ENCODE measurements at places on chromosomes 16 and 17.

DNA sequence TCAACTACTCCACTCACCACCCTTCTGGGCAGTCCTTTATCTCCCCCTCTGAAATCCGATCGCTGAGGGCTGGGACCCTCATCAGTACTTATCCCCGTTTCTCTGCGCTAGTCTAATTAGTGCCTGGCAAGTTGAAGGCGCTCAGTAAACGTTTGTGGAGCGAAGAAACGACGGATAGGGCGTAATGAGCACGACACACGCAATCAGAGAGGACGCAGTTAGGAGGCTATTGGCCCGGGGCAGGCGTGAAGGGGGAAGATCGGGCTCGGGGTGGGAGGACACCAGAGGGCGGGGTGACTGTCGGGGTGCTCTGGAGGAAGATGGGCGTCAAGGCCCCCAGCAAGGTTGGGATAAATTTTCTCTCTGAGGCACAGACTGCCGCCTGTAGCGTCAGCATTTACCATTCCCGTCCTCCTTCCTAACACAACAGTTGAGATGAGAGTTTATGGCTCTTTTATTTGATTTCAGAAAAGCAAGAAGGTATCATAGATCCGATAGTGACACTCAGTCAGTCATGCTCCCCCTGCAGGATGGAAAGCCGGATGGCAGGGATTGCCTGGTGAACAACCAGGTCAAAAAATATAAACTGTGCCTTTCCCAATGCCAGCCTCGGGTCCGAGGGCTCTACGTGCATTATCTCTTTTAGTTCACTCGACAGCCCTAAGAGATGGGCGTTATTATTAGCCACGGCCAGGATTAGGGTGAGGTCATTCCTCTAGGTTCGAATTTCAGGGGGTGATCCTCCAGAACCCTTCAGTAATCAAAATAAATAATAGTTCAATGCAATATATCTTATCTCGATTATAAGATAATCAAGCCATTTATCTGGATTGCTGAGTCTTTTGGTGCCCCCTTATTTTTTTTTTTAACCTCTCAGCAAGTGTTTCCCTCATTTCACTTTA lies 9.5 kb upstream of the ARL4D start:
- DNase-seq = no peak

- DNase-seq = no peak
Measured at GRCh38 chr16:31129568-31130335, 5.8 kb downstream of the PRSS8 start.

DNA sequence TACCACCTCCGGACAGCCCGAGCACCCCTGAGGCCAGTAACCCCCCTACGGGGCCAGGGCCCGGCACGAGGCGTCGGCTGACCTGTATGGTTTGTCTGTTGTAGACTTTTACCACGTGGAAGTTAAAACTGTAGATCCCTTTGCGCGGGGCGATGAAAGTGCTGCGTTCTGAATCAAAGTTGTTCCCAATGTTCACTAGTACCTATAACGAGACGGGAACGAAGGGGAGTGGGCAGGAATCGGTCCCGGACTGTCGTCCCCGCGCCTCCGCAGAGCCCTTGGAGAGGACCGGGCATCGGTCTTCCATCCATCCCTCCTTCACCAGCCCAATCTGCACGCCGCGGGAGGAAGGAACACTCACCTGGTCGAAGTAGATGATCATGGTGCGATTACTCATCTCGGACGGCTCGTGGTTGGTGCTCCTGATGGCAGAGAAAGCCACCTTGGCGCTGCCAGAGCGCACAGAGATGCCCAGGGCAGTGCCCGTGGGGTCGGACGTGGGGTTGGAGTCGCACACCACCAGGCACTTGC lies 732 bp downstream of the CBLN1 start:
- no peak for DNase-seq

GRCh38 chr17:33745047-33745760 lies 452.1 kb upstream of the ASIC2 start:
- DNase-seq = no peak

DNA sequence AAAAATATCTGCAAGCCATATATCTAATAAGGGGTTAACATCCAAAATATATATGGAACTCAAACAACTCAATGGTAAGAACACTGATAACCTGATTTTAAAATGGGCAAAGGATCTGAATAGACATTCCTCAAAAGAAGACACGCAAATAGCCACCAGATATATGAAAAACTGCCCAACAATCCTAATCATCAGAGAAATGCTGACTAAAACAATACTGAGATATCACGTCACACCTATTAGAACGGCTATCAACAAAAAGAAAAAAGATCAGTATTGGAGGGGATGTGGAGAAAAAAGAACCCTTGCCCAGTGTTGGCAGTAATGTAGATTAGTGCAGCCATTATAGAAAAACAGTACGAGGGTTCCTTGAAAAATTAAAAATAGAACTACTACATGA lies 97.2 kb downstream of the CEP112 start:
- DNase-seq = no peak

- DNase-seq = no peak
Measured at GRCh38 chr17:29210879-29211278, 30.7 kb upstream of the MYO18A start.

GRCh38 chr16:84992717-84993075 lies 18.6 kb downstream of the ZDHHC7 start:
- DNase-seq = no peak

- no peak for DNase-seq
Measured at GRCh38 chr17:18981642-18982424, 22.7 kb downstream of the FAM83G start.

DNA sequence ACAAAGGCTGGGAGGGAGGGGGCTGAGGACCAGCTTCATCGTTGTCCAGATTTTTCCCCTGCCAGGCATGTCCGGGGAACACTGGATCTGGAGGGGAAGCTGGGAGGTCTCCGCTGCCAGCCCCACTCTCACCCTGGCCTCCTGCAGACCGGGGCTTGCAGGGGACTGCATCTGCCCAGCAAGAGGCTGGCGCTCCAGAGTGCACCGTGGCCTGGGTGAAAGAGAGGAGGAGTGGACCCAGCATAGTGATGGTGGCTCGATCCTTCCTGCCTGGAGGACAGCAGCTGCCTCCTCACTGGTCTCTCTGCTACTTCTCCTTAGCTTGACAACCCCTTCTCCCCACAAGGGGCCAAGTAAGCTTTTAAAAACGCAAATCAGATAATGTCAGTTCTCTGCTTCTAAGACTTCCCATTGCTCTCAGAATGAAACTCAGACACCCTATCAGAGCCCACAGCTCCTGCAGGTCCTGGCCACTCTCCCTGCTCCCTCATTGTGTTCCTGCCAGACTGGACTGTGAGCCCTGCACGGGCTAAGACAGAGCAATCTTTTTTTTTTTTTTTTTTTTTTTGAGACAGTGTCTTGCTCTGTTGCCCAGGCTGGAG lies 15.0 kb downstream of the CPNE2 start:
- no peak for DNase-seq

DNA sequence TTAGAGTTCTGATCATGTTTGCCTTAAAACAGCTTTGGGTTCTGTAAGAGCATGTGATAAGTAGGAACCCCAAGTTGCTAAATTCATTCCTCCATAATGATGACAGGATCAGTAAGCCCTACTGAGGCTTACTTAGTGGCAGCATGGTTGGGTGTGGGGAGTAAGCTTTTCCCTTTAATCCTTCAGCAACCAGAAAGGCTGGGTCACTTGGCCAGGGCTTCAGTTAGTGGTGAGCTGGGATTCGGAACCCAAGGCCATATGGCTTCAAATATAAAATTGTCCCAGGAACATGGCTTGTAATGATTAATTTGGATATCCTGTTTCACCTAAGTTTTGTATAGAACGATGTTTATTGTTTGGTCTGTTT lies 850 bp downstream of the GINS3 start:
- DNase-seq = no peak

- DNase-seq = no peak
Measured at GRCh38 chr17:50396261-50397110, 837 bp downstream of the LRRC59 start.

- DNase-seq = no peak
Measured at GRCh38 chr17:75777296-75777922, 7.2 kb upstream of the UNK start.
